IMR-90 (cell line): ENCODE measurements at places on chromosomes 1 and 21.
A peak's percentile ranks its signal among the peaks of the same experiment; 100 is the strongest.

DNA sequence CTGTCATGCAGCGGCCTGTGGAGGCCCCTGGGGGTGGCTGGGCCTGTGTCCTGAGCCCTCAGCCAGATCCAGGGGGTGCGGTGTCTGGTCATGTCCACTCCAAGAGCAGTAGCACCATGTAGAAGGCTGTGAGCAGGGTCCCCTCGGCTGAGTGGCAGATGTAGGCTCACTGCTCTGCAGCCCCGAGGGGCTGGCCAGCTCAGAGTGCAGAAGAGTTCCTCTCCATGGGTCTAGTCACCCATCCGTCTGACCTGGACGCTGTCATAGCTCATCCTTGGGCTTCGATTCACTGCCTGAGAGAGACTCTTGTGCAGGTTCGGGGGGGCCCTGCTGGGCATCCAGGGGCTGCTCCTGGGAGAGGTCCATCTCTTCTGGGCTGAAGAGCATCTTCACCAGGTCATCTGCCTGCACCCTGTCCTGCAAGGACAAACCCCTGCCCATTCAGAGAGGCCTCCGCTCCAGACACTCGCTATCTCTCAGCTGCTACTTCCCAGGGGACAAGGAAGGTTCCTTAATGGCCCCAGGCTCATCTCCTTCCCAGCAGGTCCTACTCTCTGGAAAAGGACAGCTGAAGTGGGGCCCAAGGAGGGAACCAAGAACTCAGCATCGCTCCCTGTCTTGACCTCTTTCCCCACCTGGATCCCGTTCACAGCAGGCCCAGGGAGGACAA lies 6.5 kb upstream of the CLDN19 start:
- DNase-seq, result no peak

- DNase-seq, result no peak
Measured at GRCh38 chr1:187876775-187877174, 1048.0 kb downstream of the PLA2G4A start.

GRCh38 chr1:185775501-185775900 lies 41.3 kb downstream of the HMCN1 start:
- no peak for DNase-seq

DNA sequence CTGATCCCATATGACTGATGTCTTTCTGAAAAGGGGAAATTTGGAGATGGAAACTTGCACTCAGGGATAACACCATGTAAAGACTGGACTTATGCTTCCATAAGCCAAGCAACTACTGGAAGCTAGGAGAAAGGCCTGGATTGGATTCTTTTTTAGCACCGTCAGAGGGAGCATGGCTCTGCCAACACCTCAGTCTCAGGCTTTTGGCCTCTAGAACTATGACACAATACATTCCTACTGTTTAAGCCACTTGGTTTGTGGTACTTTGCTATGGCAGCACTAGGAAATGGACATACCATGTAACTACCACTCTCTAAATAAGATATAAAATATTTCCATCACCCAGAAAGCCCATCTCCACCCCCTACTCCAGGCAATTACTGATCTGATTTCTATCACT lies 139.7 kb downstream of the CYYR1 start:
- no peak for DNase-seq

GRCh38 chr1:205852969-205853368 lies 3.0 kb upstream of the PM20D1 start:
- DNase-seq, result no peak

- DNase-seq, result peak; percentile 10
Measured at GRCh38 chr1:84998642-84999280, 1.8 kb upstream of the MCOLN2 start.

GRCh38 chr1:18008081-18008480 lies 99.5 kb upstream of the IGSF21 start:
- DNase-seq, result no peak

- no peak for DNase-seq
Measured at GRCh38 chr1:180854001-180854400, 58.7 kb upstream of the KIAA1614 start.

GRCh38 chr1:30688920-30689794 lies 34.2 kb downstream of the MATN1 start:
- no peak for DNase-seq

DNA sequence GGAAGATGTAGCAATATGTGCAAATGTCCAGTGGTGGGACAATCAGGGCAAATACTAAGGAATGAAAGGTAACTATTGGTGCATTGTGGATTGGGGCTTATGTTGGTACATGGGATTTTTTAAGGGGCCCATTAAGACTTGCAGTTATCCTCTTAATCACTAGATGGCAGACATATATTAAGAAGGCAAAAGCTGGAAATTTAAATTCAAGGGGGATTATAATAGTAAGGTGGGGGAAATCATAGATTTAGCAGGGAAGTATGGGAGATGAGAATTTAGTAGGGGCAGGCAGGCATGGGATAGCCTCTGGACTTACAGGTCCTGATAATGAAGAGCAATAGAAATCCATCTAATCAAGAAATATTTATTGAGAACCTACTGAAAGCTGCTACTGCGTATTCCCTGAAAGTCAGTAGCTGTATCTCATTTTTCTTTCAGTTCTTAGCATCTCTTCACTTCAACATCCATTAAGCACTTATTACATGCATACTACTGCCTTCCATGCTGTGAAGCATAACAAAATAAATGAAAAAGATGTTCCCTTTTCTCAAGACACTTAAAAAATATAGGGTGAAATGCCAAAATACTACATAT lies 251.8 kb downstream of the CRB1 start:
- DNase-seq, result peak; percentile 12

DNA sequence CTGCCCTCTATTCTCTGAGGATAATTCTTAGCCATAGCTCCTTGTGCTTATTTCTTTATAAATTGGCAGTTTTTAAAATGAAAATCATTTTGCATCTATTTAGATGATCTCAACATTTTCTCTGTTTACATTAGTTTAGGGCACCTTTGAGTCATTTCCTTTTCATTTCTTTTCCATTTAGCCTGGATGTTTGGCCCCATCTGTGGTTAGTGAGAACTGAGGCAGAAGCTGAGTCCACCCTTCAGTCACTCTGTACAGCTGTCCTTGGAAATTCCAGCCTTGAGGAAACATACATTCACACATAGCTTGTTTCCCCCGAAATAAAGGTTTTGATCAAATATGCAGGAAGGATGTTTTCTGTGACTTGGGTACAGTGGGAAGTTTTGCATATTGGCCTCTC lies 123.7 kb downstream of the NTNG1 start:
- DNase-seq, result peak; percentile 20

GRCh38 chr1:56574794-56575193 lies 4.6 kb downstream of the PLPP3 start:
- DNase-seq, result no peak

- DNase-seq, result peak; percentile 1
Measured at GRCh38 chr1:190832511-190832910, 354.8 kb upstream of the BRINP3 start.

DNA sequence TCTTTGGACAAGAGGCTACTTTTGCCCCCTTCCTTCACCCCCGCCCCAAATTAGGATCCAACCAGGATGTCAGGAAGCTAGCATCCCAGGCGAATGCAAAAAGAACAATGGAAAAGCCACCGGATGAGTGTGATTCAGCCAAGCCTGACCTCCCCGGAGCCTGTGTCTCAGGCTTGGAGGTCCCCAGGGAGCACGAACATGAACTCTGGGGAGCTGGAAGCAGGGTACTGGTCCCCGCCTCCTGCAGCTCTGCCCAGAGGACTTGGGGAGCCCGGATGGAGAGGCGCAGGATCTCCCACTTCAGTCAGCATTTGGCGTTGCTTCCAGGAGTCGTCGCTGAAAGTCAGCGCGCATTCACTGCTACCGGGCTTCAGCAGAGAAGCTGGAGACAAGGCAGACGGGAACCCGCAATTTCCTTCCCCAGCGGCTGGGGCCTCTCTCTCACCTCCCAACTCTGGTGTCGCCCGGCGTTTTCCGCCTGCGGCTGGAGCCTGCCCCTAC lies 1.8 kb upstream of the TBX15 start:
- no peak for DNase-seq
